HepG2 (cell line): ENCODE measurements at places on chromosomes 11 and 22.

DNA sequence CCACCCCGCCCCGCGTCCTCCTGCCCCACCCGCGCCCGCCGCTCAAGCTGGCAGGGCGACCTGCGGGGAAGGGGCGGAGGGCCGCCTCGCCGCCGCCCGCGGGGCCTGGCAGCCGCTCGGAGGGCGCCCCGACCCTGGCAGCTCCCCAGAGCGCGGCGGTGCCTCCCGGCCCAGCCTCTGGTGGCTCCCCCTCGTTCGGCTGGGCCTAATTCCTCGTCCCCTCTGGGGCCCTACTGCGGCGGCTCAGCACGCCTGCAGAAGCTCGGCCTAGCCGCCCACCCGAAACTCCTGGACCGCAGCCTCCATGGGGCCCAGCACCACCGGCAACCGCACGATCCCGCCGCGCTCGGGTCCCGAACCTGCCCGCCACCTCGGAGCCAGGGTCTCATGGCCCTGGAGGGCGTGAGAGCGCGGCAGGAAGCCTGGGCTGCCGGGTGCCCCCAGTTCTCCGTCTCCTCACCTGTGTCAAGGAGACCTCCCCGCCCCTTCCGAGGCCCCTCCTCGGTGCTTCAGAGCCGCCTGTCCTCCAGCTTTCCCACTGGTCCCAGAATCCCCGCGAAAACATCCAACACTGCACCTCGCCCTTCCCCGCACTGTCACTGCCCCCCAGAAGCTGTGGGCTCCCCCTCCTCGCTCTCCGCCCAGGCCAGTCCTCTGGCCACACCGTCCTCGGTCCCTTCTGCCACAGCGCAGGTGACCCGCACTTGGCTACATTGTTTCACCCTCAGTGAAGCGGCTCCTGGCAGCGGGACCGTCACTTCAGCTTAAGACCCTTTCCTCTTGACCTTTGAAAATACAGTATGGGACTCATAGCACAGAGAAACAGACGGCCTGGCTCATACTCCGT, 613 bp upstream of the GSC2 start:
- DNase-seq, result no peak

DNA sequence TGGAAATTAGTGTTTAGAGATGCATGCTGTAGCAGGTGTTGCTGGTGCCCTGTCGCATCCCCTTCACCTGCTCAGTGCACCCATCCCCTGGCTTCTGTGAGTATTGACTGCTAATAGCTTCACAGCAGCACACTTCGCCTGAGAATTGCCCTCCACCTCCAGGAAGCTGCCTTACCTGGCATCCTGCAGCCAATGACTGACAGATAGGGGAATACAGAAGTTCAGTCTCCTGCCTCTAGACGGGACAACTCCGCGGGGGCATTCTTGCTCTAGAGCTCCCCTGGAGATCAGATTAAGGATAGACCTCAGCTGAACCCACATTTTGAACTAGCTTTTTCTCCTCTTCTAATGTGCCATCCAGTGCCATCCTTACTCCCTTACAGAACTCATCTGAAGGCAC, 9.3 kb upstream of the CD3E start:
- no peak for DNase-seq

GRCh38 chr11:133531971-133532651, at the start of gene OPCML:
TSS of gene OPCML (minus strand) at chr11:133532501.
- DNase-seq, result no peak

- DNase-seq, result no peak
Measured at GRCh38 chr11:77026221-77026620, 8.0 kb upstream of the B3GNT6 start.

GRCh38 chr22:17266251-17266971, 47.2 kb upstream of the ADA2 start:
- DNase-seq, result no peak

DNA sequence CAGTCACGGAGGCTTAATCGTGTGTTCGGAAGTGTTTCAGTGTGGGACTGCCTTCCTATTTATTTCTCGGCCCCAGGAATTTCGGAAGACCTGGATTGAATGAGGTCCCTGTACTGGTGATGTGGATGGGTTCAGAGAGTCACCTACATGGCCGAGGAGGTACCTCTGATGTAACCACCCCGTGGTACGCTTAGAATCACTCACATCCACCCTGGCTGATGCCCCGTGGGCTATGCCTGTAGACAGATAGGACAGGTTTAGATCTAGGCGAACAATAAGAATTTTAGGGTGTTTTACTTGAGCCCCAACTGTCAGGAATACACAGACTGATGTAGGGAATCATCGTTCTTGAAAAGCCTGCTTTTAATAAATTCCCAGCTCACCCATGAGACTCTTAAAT, 2.0 kb downstream of the MPPED1 start:
- no peak for DNase-seq

- no peak for DNase-seq
Measured at GRCh38 chr11:57240757-57241156, 3.7 kb upstream of the APLNR start.

- peak; percentile 49 for DNase-seq
Measured at GRCh38 chr22:44620129-44620840, 81.7 kb upstream of the PRR5 start.

GRCh38 chr11:109454857-109455256, 32.9 kb downstream of the C11orf87 start:
- no peak for DNase-seq

DNA sequence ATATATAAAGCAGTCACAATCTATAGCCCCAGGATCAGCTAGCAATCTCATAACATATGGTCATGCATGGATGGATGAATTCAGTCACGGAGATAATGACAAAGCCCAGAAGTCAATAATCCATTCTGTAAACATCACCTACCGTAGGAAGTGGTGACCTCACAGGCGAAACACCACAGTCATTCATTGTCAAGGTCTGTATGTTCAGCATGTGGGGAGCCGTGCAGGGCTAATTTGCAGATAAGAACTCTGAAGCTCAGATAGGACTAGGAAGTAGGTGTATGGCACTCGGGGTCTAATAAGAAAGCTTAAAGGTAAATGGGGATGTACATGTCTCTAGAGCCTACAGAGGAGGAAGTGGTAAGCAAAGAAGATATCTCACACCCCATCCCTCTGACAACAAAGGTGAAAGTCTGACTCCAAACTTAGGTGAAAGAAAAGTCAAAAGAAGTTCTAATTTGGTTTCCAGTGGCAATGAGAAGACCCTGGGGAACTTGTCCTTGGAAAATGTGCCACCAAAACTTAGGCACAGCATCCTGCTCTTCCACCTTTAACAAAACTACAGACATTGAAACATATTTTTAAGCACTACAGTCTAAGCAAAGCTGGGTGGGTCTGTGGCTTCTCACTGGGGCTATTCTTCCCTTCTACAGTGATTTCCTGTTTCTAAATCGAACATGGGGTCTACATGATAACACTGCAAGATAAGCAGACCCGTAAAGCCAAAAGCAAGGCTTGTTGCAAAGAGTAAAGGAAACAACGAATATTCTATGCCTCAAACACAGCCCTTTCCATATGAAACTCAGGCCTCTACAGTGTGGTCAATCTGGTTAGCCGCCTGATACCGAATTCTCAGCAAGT, 5.2 kb downstream of the CRTAM start:
- peak; percentile 81 for DNase-seq

DNA sequence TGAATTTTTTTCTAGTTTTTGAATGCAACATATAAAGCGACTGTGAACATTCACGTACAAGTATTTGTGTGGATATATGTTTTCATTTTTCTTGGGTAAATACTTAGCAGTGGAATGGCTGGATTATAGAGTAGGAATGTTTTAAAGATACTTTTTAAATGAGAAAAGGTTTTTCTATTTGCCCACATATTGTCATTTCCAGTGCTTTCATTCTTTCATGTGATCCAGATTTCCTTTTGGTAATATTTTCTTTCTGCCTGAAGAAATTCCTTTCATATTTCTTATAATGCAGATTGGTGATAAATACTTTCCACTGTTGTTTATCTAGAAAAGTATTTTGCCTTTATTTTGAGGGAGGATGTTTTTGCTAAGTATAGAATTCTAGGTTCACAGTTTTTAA, 7.9 kb downstream of the DDB2 start:
- no peak for DNase-seq

DNA sequence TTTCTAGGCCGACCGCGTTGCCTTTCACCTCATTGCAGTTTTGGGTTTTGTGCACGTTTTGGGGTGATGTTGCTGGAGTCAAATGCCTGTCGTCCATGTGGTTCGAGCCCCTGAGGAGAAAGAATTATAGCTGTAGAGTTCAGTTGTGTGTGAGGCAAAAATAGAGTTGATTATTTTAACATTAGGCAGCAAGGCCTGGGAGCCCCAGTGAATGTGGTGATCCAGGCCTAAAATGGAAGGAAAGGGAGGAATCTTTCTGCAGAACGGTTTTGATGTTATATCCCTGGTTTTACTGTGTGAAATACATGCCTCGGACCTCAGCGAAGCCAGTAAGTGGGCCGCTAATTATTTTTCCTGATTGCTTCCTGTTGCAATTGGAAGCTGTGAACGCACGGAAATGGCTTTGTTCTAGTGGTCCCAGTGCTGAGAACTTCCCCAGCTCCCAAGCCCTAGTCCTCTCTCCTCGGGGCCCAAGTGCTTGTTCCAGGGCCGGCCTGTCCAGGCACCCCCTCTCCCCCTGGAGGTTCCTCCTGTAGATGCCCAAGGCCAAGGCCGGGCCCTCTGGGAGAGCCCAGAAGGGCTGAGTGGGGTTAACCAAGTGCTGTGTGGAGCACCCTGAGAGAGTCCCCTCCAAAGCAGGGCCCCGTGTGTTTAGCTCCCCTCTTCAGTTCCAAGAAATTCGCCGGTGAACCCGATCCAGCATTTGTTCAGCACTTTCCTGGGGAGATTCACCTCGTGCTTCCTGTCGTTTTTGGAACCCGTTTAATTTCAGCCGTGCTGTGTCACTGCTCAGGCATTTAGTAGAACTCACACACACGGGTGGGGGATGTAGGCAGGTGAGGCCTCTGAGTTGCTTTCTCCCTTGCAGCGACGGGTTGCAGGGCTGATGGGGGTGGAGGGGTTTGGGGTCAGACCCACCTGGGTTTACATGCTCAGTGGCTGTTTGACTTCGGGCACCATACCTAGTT, 2.1 kb downstream of the LRP5 start:
- DNase-seq, result no peak

GRCh38 chr11:128881221-128881620, 9.9 kb upstream of the KCNJ5 start:
- DNase-seq, result no peak

DNA sequence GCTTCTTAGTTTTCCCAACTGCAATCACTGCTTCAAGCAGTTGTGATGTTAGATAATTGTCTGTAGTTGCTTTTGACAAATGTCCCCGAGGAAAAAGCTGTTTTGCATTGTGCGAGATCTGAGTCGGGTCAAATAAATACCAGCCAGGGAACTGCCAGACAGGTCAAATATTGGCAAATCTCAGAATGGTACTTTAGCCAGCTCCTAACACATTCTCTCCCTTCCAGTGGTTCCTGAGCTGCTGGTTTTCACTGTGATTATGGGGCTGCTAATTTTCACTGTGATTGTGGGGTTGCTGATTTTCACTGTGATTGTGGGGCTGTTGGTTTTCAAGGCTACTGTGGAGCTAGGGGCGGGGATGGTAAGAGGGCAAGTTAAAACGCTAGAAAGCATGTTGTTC, 14.3 kb downstream of the RASSF10 start:
- no peak for DNase-seq

DNA sequence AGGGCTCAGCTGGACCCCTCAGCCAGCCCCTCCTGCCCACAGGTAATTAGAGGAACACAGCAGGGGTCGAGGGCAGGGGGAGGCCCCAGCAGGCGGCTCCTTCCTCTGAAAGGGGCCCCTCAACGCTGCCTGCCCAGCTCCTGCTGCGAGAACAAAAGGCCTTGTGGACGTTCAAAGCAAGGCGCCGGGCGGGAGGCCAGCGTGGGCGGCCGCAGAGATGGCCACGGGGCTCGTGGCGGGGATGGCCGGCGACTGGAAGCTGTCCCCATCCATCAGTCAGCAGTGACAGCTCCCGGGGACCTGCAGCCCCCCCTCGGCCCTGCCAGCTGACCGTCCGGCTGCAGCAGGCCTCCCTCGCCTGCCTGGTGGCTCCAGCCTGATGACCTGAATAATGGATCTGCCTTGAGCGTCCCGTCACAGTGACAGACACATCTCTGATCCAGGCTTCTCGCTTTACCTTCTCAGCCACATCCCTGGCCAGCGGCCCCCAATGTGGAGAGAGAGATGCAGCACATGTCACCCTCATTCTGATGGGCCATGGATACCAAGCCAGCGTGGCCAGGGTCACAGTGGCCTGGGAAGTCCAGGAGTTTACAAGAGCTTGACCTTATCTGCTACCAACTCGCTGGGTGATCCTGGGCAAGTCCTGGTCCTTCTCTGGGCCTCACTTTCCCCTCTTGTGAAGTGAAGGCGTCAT, 159.3 kb downstream of the MN1 start:
- peak; percentile 20 for DNase-seq

DNA sequence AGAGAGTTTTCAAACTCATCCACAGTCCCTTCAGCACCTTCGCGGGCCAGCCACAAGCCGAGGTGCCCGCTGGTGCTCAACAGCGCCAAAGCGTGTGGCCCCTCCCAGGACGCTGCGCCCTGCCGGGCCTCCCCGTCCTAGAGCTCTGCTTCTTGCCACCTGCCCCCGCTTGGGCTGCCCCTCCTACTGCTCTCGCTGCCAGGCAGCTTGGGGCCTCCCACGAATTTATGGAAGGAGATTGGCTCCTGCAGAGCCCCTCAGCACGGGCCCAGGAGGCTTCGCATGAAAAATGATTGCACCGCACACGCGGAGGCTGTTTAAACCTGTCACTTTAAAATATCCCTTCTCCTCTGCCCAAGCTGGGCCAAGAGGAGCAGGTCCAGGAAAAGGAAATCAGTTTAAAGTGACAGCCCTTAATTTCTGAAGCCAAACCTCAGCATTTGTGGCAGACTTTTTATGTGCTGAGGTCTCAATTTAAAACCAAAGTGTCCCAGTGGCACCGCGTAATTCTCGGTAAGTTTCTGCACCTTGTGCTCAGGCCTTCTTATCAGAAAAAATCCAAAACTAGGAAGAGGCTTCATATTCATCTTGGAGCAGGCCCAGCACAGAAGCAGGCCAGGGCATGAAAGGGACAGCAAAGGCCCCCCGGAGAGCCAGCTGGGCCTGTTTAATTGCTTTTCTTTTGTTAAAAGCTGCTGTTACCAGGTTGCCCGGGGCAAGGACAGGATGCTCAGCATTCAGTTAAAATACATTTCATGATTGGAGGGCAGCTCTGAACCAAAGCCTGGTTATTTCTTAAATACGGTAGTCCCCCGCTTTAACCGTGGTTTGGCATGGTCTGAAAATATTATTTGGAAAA, 303.6 kb downstream of the OPCML start:
- DNase-seq, result no peak

DNA sequence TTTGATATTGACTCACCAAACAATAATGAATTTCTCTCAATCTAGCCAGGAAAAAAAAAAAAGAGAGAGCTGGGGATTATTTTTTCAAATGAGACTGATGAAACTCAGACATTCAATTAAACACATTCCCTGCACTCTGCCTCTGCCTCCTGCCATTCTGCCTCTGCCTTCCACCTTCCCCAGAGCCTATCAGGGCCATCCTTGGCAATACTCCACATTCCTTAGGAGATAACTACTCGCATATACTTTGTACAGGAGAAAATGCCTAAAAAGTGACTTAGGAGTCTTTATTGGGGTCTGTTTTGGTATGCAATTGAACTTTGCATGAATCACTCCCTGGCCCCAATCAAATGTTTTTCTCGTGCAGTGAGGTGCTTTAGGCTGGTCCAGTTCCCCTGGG, 246.6 kb upstream of the PLET1 start:
- no peak for DNase-seq
